ENCODE measurements at places on chromosomes 3 and 15. TPM values are rescaled to one million over a fixed set of nuclear protein-coding genes. Genes with fewer than 3 reads are reported as not detected.
A peak's percentile ranks its signal among the peaks of the same experiment; 100 is the strongest.

Gene TRIM42
- total RNA-seq, result not detected

DNA sequence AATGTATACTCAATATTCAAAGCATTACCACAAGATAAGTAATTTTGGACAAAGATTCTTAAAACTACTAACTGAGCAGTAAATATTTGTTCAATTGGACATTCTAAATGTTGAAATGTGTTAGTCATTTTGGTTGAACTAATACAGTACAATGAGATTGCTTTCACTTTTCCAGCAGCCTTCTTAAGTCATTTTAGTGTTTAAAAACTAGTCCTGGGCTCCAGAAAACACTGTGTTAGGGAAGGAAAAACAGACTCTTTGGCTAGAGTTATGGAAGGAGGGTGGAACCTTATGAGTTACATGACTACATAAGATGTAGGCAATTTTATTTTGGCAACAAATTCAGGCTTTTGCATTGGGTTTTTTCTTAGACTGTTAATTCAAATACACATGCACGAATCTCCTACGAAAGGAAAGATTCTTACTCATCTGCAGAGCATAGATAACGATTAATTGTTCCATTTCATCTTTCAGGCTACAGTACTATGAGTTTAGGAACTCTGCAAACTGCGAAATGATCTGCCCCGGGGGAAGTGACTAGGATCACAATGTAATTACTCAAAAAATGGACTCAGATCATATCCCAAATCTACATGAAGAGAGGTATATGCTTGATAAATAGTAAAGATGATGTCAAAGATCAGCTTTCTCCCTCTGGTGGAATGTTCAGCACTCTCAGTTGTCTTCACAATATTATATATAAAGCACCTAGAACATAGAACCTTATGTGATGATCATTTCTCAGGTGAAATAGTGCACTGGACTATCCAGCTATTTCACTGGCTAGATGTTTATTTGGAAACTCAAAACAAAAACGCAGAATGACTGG lies 492.8 kb upstream of the MDFIC2 start:
- H3K27ac ChIP-seq, result peak overlapping the region; percentile 48
- no peak overlapping the region for H3K4me3 ChIP-seq
- H3K27me3 ChIP-seq, result no peaks in the 10 kb centered on the region
- H3K36me3 ChIP-seq, result no peaks in the 10 kb centered on the region
- DNase-seq, result peak; percentile 80

DNA sequence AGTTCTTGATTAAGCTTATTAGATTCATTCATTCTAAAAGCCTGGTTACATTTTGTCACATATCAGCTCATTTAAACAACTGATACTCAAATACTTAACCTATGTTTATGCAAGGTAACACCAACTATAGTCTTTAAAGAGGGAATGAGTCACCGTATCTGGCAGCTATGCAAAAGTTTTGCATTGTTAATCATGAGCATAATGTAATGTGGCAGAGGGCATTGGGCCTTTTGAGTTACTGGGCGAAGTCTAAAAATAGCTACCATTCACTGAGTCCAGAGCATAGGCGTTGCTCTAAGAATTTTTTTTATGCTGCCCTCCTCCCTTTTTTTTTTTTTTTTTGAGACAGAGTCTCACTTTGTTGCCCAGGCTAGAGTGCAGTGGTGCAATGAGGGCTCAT lies 277.7 kb upstream of the ZNF717 start:
- peak; percentile 91 for DNase-seq
- H3K36me3 ChIP-seq, result no peaks in the 10 kb centered on the region

DNA sequence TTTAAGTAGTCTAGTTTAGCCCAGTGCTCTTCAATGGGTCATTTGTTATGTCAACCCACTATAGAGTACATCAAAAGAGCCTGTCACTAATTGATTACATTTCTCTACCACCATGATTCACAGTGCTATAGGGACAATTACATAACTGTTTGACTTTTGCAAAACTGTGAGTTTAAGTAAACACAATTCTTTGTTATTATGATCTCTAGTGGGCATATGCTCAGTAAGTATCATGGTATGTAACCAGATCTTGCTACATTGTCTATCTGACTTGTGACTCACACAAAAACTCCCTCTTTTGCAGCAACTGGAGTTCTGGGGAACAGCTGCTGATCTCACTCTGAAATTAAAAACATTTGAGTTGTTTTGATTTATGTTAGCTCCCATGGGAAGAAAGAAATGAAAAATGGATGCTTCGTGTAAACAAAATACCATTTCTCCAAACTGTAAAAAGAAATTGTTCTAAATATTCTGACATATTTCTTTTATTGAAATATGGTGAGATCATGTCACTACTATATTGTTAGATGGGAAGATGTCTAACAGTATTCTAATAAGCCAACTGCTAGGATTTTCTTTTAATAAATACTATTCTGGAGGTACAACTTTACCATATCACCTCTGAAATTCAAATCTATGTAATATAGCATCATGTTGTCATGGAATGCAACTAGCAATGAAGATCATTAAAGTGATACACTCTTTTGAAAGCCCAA lies 470.4 kb downstream of the ROBO1 start:
- no peaks in the 10 kb centered on the region for H3K36me3 ChIP-seq
- H3K4me3 ChIP-seq, result no peak overlapping the region
- H3K4me1 ChIP-seq, result peaks cover 5% of the 10 kb centered on the region
- no peak overlapping the region for H3K27ac ChIP-seq
- H3K27me3 ChIP-seq, result no peaks in the 10 kb centered on the region

- DNase-seq, result peak; percentile 71
- no peaks in the 10 kb centered on the region for H3K4me1 ChIP-seq
- H3K4me3 ChIP-seq, result no peak overlapping the region
- H3K36me3 ChIP-seq, result no peaks in the 10 kb centered on the region
- H3K27me3 ChIP-seq, result no peaks in the 10 kb centered on the region
- no peak overlapping the region for H3K27ac ChIP-seq
Observed at GRCh38 chr3:25831578-25831977, 41.7 kb downstream of the OXSM start.

Measured in fibroblast of lung (primary cell).